Vagina (tissue), 2 donors: ENCODE measurements at places on chromosomes 16 and 17.
A peak's percentile ranks its signal among the peaks of the same experiment; 100 is the strongest.

DNA sequence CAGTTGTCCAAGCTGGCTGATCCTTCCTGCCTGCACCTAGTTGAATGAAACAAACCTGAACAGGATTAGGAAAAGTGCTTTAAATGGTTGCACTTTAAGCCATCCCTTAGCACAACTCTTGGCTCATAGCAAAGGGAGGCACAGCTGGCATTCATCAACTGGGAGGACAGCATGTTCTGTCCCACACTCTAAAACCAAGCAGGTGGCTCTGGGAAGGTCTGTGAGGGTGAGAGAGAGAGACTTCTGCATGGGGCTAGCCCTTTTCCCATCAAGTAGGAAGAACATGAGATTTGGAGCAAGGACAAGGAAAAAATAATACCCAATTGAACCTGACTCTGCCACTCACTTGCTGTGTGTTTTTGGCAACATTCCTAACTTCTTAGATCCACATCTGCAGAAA, 140.9 kb upstream of the CCL2 start:
- DNase-seq: peak; percentile 22

DNA sequence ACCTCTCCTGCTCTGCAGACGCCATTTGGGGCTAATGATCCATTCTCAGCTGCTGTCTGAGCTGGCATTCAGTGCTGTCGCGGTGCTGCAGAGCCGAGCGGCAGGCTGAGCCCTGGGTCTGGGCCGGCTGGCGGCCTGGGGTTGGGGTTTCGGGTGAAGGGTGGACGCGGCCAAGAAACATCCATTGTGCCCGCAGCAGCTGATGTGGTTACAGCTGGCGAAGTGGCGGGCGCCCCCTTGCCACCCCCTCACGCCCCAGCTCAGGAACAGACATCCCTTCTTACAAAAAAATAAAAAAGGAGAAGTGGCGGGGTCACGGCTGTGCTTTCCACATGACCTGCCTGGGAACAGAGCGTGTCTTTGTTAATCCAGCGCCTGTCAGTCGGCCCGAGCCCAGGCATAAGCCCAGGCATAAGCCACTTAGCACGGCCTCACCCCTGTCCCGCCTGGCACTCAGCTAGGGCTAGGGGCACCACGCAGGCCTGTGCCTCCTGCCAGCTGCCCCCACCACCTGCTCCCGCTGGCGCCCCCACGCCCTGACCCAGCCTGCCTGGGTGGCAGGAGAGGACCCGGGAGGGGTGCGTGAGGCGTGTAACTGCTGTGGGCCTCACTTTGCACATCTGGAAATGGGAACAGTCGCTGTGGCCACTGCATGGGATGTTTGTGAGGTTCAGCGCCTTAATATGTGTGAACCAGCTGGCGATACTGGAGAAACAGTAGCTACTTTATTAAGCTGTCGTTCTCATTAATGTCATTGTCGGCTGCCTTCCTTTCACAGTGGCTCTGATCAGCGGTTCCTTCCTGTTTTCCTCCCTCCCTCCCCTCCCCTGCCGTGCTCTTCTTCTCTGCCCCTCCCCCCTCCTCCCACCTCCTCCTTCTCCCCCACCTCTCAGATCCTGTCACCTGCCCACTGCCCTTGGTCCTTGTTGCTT, 197.7 kb upstream of the CIBAR2 start:
- no peak for DNase-seq

GRCh38 chr16:9027070-9027799, 63.5 kb upstream of the USP7 start:
- DNase-seq: no peak

GRCh38 chr16:53944025-53944424, 240.1 kb downstream of the FTO start:
- no peak for DNase-seq

GRCh38 chr16:89052191-89052889, 41.3 kb upstream of the ACSF3 start:
- DNase-seq: no peak

DNA sequence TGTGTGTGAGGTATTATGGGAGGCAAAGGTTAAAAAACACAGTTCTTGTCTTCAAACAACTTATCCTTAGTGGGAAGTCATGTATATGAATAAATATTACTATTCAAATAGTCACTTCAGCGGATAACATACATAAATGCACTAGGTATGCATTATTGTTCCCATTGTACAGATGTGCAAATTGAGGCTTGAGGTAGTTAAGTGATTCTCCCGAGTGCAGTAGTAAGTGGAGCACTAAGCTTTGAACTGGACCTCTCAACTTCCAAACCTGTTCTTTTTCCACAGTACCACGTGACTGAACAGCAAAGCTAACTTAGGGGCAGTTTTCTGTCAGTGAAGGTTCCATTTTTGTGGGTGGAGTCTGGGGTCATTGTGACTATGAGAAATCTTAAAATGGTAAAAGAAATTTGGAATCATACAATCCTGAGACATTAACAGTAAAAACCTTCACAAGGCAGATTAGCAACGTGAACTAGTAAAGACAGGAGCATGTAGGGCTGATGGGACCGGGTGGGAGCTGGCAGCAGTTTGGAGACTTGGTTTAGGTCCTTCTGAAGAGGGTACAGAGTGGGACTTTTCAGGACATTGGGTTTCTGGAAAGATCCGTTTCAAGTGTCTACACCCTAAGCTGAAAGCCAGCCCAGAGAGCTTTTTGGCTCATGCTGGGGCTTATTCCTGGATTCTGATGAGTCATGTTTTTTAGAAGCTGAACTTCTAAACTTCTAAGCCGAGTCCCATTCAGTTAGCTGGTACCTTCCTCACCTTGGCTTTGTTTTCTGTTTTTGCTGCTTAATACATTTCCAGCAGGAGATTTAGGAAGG, 204.9 kb downstream of the PRKCA start:
- DNase-seq: no peak

- no peak for DNase-seq
Observed at GRCh38 chr17:62995377-62995885, 29.4 kb downstream of the TANC2 start.

GRCh38 chr16:30065102-30065942, at the start of gene ALDOA:
TSS of gene ALDOA (plus strand) at chr16:30065760. CDS start at chr16:30066898, 1,138 bp downstream.
- no peak for DNase-seq

GRCh38 chr17:57670769-57671569, 74.1 kb downstream of the CCDC182 start:
- peak; percentile 78 for DNase-seq

GRCh38 chr16:3792472-3793012, 75.2 kb upstream of the TRAP1 start:
- no peak for DNase-seq

GRCh38 chr17:915538-916201, 63.9 kb downstream of the NXN start:
- DNase-seq: no peak

DNA sequence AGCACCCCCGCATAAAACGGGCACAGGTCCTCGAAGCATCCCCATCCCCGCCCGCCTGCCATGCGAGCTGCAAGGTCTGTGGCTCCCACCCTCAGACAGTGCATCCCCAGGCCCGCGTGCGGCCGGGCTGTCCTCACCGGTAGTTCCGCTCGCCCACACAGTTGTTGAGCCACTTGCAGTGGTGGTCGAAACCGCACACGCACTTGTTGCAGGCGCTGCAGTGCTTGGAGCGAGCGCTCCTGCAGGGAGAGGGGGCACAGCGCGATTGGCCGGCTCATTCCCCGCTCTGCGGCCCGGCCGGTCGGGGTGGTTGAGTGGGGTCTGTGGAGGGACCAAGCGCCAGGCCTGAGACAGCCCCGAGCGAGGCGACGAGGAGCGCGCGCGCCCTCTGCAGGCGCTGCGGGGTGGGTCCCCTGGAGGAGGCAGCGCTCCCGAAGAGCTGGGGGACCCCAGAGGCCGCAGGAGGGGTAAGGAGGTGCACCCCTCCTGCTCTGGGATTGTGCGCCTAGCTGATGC, 6.0 kb upstream of the TPPP3 start:
- no peak for DNase-seq

DNA sequence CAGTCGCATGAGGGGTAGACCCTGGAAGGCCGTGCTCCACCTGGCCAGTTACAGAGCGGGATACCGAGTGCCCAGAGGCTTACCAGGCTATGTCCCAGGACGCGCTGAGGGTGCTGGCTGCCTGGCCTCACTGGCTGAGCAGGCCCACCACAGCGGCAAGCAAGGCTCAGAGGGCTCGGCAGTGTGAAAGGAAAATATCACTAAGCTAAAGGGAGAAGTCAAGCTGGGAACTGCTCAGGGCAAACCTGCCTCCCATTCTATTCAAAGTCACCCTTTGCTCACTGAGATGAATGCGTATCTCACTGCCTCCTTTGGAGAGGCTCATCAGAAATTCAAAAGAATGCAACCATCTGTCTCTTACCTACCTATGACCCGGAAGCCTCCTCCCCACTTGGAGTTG, 37.4 kb downstream of the CCDC57 start:
- DNase-seq: no peak

- no peak for DNase-seq
Observed at GRCh38 chr17:4522661-4523060, 24.0 kb downstream of the SPNS2 start.

DNA sequence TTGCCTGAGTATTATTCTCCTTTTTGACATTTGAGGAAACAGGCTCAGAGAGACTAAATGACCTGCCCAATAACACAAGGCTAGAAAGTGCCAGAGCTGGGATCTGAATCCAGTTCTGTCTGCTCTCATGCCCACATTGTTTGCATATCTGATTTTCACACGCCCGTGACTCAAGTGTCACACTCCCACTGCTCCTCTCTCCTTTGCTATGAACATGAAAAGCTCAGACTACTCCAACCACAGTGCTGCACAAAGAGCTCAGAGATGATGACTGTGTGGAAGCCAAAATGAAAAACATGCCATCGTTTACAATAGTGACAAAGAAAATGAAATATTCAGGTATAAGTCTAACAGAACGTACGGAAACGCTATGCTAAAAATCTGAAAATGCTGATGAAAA, 107.9 kb downstream of the SMG6 start:
- DNase-seq: no peak

GRCh38 chr16:4200000-4200780, 41.7 kb downstream of the SRL start:
- DNase-seq: no peak

- DNase-seq: peak; percentile 32
Observed at GRCh38 chr16:83624429-83625120, 183.2 kb upstream of the HSBP1 start.

- no peak for DNase-seq
Observed at GRCh38 chr17:21252796-21253645, at the start of gene NATD1. TSS of gene NATD1 (minus strand) at chr17:21253410. CDS start at chr17:21253264, 146 bp downstream.
